A673 (cell line): ENCODE measurements at places on chromosomes 4 and X. TPM values are rescaled to one million over a fixed set of nuclear protein-coding genes. Genes with fewer than 3 reads are reported as not detected.

AMTN gene
- total RNA-seq = not detected in 2 replicates

- H3K36me3 ChIP-seq = no peaks in the 10 kb centered on the region
- no peaks in the 10 kb centered on the region for H3K4me1 ChIP-seq
- no peaks in the 10 kb centered on the region for H3K27me3 ChIP-seq
- DNase-seq = no peak
- no peak overlapping the region for H3K27ac ChIP-seq
These were observed 28.6 kb upstream of the NAF1 start for GRCh38 chr4:163195247-163195765.

IL21 gene
- not detected in 2 replicates for total RNA-seq

DNA sequence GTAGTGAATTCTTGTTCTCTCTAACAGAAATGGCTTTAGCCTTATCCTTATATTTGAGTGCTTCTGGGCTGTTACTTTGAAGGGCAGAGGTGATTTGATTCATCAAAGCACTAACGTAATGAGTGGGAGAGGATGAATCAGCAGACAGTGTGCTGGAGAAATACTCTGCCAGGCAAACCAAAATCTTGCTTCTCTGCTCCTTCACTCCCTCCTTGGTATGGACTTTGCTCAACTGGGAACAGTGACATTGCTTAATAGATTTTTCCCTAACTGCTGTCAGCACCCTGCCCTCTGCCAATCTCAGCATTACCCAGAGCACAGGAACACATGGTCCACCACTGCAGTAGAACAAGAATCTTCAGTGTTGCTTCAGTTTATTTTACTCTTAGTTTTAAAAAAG is 56.0 kb downstream of the PDLIM5 start:
- no peak for DNase-seq
- peaks cover 3% of the 10 kb centered on the region for H3K4me1 ChIP-seq
- H3K4me3 ChIP-seq = no peak overlapping the region
- H3K27ac ChIP-seq = no peak overlapping the region
- H3K27me3 ChIP-seq = no peaks in the 10 kb centered on the region

NKX1-1 gene
- total RNA-seq = not detected in 2 replicates

RRH gene
- 0.28 and 0.47 TPM in 2 replicates for total RNA-seq

- no peaks in the 10 kb centered on the region for H3K4me1 ChIP-seq
- no peaks in the 10 kb centered on the region for H3K36me3 ChIP-seq
- H3K27me3 ChIP-seq = no peaks in the 10 kb centered on the region
- H3K27ac ChIP-seq = no peak overlapping the region
These were observed 212.9 kb downstream of the BMPR1B start for GRCh38 chr4:94970650-94971049.

GRCh38 chr4:185958094-185958747 is 110.7 kb upstream of the TLR3 start:
- no peaks in the 10 kb centered on the region for H3K36me3 ChIP-seq
- no peak overlapping the region for H3K27ac ChIP-seq
- H3K4me1 ChIP-seq = no peaks in the 10 kb centered on the region
- no peak for DNase-seq

SMR3B gene
- 1.7 and 2.0 TPM in 2 replicates for total RNA-seq

GRCh38 chrX:30489323-30489722 is 88.2 kb downstream of the TASL start:
- no peak overlapping the region for H3K27ac ChIP-seq
- peak; percentile 45 for DNase-seq
- H3K36me3 ChIP-seq = no peaks in the 10 kb centered on the region
- H3K4me3 ChIP-seq = no peak overlapping the region
- peaks cover 4% of the 10 kb centered on the region for H3K4me1 ChIP-seq
- H3K27me3 ChIP-seq = no peaks in the 10 kb centered on the region

IL13RA2 gene
- total RNA-seq = 0.28 TPM in 1 of 2 replicates, not detected in the other

DNA sequence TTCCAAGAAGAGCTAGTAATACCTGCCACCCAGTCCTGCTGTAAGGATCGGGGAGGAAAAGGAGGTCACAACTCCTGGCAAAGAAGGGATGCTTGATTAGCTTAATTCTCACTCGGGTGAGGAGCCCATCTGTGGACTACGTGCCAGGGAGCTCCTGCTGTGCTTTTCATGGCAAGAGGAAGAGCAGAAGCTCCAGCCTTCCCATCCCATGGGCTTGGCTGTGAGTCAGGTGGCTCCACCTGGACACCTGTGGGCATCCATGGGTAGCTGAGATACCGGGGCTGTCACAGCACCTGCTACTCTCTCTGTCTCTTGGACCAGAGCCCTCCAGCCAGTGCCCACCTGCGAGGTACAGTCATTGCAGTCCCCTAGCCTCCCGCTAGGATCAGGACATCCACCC is 18.0 kb downstream of the CLNK start:
- no peaks in the 10 kb centered on the region for H3K4me1 ChIP-seq
- DNase-seq = no peak
- H3K27ac ChIP-seq = no peak overlapping the region
- no peak overlapping the region for H3K4me3 ChIP-seq
- no peaks in the 10 kb centered on the region for H3K36me3 ChIP-seq
- H3K27me3 ChIP-seq = no peaks in the 10 kb centered on the region

DNA sequence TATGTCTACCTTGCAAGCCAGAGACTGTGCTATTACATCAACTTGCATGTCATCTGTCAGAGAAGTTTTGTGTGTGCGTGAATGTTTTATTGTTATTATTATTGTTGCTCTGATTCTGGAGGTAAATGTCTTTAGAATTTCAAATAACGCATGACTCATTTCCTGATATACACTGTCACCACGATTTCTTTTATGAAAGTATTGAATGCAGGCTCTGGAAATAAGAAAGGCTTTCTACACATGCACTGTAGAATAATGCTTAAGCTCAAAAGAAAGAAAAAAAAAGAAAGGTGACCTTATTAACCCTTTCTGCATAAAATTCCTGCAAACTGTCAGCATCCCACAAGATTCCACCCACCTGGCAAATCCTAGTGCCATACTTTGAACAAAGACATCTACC is 632.9 kb downstream of the ZNF674 start:
- H3K36me3 ChIP-seq = no peaks in the 10 kb centered on the region
- no peak overlapping the region for H3K4me3 ChIP-seq
- no peaks in the 10 kb centered on the region for H3K27me3 ChIP-seq
- H3K27ac ChIP-seq = no peak overlapping the region

CORIN gene
- 0.26 TPM in 1 of 2 replicates, not detected in the other for total RNA-seq
